ENCODE measurements at places on chromosomes 4 and X.

- DNase-seq, result no peak
Measured at GRCh38 chrX:16931855-16932575, 14.4 kb upstream of the REPS2 start.

DNA sequence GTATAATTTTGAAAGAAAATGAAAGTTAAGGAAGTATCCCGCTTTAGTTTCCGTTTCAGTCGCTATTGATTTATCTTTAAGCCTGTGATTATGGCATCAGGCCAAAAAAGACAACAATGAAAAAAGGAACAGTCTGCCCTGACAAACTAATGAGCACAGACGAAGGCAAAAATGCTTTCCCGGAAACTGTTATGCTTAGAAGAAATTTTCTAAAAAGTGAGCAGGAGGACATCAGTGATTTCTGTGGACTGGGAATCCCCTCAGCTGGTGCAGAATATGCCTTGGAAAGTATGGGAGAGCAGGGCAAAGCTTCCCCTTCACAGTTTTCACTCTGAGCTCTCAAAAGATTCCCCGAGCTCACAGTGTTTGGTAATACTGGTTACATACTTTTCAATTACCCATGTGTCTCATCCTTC, 5.1 kb upstream of the CXCL10 start:
- DNase-seq, result no peak

DNA sequence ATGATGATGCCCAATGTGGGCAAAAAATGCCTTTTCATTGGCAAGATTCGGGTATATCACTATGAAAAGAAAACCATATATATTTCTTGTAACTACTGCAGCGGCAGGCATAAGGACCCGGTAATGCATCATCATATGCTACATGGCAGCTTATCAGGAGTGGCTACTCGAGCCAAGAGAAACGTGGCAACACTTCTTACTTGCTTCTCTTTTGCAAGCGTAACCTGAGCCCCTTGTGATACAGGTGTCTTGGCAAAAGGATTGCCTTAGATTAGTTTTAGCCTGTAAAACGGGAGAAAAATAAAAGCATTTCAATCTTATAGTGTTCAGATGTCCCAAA, 280.3 kb downstream of the SPRY1 start:
- no peak for DNase-seq

DNA sequence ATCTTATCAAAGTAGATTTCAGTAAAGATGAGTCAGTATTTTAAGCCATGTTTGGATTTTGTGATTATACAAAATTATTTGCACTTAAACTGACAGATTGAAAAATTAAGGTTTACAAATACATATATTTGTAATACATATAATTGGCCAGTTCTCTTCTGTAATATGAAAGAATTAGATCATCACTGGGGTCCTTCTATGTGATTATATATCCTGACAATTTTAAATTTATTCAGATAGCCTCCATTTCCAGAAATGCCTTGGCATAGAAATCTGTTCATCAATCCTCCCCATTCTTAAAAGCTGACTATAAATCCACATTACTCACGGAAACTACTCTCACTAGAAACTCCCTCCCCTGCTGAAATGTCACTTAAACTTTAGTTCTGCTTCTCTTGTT, 280.4 kb upstream of the ANXA10 start:
- no peak for DNase-seq

GRCh38 chr4:126851391-126851790, 781.4 kb upstream of the INTU start:
- no peak for DNase-seq

- no peak for DNase-seq
Measured at GRCh38 chr4:52143815-52144214, 92.7 kb downstream of the SPATA18 start.

DNA sequence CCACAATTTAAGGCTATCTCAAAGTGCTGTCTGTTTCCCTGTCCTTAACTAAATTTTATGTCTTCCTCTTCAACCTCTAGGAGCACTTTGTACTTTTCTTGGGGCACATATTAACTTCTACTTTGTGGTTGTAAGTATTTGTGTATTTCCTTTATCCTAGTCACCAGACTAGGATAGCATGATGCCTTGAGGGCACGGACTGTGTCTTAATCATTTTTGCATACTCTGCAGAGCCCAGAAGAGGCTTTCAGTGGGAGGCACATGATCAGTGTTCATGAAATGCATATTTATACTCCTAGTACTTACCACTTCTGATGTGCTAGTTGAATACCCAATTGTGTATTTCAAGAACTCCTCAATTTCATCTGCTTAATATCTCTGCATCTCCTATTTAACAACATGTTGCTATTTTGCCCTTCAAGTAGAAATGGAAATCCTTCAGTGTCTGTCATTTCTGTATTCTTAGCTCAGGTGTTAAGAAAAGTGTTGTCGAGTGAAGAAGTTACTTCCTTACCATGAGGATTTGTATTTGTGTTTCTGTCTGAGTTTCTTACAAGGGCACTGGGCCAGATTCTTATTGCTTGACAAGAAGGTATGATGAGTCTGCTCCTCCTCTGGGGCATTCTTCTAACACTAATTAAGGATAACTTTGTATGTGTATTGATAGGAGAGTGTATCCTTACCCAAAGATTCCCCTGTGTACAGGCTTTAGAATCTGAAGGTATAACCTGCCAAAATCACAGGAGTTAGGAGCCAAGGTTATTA, 28.3 kb upstream of the PGRMC2 start:
- DNase-seq, result no peak

- no peak for DNase-seq
Measured at GRCh38 chrX:68847172-68847571, 18.4 kb downstream of the EFNB1 start.

GRCh38 chr4:151143162-151143561, 43.7 kb downstream of the RPS3A start:
- DNase-seq, result no peak

DNA sequence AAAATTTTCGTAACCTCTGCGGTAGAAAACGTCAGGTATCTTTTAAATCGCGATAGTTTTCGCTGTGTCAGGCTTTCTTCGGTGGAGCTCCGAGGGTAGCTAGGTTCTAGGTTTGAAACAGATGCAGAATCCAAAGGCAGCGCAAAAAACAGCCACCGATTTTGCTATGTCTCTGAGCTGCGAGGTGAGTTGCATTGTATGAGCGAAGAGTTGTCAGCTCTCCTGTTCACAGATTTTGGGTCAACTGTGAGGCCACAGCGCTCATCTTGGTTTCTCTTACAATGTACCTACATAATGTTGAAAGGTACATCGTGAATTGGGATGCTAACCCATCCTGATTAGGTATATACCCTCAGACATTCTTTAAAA, 486 bp downstream of the CLCN3 start:
- DNase-seq, result peak; percentile 19

GRCh38 chrX:111847491-111848133, 28.4 kb upstream of the TRPC5OS start:
- DNase-seq, result no peak

DNA sequence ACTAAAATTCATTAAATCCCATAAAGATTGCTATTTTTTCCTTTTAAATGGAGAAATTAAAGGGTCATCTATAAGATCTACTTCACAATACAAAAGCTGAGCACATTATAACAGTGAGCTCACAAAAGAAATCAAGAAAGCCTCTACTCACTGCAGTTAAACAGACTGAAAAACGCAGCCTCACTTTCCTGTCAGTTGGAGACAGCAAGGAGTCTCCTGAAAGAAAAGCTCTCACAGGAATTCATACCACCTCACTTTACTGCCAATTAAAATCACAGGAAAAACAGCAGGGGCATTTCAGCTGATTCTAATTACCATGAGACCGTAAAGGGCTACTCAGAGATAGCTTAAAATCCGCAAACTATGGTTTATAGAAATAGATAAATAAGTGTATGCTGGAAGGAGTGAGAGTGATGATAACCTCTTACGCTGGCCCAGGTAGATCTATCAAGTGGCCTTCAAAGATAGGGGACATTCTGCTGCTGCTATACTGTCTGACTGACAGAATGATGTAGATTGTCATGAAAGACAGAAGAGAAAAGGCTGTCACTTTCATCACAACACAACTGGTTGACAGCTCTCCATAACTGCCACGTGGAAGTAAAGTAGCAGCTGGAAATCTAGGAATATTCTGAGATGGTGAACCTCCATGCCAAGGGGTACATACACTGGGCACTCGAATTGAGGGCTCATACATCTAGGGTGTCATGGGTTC, 1333.7 kb upstream of the DIAPH2 start:
- DNase-seq, result no peak

- DNase-seq, result no peak
Measured at GRCh38 chr4:81512757-81513501, 41.2 kb upstream of the RASGEF1B start.

GRCh38 chrX:56787734-56788152, 58.7 kb downstream of the NBDY start:
- peak; percentile 1 for DNase-seq

GRCh38 chr4:112189754-112190153, 41.8 kb upstream of the AP1AR start:
- no peak for DNase-seq

DNA sequence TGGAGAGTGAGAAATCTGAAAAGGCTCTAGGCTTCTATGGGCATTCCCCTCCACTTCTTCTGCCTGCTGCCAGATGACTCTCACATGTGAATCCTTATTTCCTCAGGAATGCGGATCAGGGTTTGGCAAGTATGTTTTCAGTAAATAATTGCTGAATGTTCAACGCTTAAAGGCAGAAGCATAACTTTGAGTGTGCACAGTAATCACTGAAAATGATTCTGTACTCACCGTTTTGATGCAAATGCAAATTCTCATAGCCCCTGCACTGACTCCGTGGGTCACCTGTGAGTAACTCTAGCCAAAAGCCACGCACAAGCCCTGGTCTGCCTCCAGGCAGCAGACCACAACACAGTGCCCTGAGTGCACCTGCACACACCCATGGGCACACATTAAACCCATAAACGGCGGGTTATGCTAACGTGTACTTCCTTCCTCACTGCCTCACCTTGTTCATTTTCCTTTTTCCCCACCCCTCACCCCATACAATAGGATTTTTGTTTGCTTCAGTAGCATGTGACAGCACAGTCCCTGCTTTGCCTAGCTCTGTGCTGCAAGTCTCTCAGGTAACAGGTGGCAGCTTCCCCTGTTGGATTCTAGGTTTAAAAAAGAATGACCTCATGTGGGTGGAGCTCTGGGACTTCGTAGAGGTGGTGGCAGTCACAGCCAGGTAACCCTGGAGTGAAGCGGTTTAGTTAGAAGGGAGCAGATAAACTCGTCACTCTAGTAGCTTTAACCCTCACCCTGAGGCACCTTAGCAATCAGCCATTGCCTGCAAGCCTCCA, at the start of gene ARHGEF38:
ARHGEF38 (plus strand) TSS at position 656 of the 782 bp plus-strand sequence. CDS start 146 bp downstream, outside the sequence.
- DNase-seq, result no peak

DNA sequence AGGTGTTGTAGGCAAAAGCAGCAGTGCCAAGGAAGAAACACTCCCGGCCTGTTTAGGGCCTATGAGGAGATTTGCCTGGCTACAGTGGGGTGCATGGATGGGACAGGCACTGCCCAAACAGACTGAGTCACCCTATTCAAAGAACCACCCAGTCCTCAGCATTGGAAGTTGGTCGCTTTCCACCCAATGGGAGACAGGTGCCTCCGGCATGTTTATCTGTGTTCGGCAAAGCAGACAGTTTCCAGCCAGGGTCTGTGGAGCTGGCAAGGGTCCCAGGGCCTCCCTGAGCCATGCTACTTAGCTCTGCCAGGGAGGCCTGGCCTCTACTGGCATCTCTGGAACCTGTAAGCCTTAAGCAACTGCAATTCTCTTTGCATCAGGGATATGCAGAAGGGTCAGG, 165.1 kb upstream of the ATP6AP2 start:
- no peak for DNase-seq

- DNase-seq, result no peak
Measured at GRCh38 chrX:3076416-3076991, 35.2 kb downstream of the ARSF start.

- no peak for DNase-seq
Measured at GRCh38 chr4:2728221-2728620, 27.9 kb downstream of the TNIP2 start.

GRCh38 chrX:68498044-68498507, 775 bp upstream of the YIPF6 start:
- DNase-seq, result no peak

DNA sequence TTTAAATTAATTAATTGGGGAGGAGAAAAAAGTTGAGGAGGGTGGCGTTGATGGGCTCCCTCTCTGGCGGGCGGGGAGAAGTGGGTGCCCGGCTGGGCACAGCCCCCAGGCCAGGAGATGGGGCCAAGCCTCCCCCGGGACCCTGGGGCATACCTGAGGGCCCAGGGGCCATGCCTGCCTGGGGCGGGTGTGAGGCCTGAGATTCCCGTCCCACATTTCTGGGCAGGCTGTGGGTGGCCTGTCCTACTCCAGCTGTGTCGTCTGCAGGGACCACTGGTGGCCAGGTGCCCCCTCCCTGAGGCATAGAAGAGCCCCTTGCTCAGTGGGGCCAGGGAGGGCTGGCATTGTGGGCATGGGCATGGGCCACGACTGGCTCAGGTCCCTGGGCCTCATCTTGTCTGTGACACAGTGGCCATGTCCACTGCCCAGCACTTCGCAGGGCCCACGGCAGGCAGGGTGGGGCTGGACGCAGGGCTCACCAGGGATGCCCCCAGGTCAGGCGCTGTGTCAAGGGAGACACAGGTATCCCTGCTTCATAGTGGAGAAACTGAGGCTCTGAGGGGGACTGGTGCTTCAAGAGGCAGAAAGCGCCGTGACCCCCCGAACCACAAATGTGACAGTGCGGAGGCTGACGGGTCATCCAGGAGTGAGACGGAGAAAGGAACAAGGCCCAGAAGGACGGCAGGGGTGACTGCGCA, 60.1 kb downstream of the FAM53A start:
- no peak for DNase-seq

GRCh38 chr4:32226204-32226603, 1506.0 kb downstream of the PCDH7 start:
- no peak for DNase-seq

- DNase-seq, result no peak
Measured at GRCh38 chr4:153518637-153519389, 52.7 kb downstream of the TMEM131L start.

- DNase-seq, result no peak
Measured at GRCh38 chrX:16114611-16115010, 8.8 kb upstream of the GRPR start.

GRCh38 chr4:133149932-133150471, 908 bp downstream of the PCDH10 start:
- DNase-seq, result no peak

Measured in CD4-positive, alpha-beta T cell treated with Interleukin-17A for 4 hours (primary cell).